ENCODE measurements at places on chromosomes 5 and 9.
A peak's percentile ranks its signal among the peaks of the same experiment; 100 is the strongest.

GRCh38 chr5:122693963-122694362 lies 80.9 kb upstream of the SNX2 start:
- DNase-seq = no peak

DNA sequence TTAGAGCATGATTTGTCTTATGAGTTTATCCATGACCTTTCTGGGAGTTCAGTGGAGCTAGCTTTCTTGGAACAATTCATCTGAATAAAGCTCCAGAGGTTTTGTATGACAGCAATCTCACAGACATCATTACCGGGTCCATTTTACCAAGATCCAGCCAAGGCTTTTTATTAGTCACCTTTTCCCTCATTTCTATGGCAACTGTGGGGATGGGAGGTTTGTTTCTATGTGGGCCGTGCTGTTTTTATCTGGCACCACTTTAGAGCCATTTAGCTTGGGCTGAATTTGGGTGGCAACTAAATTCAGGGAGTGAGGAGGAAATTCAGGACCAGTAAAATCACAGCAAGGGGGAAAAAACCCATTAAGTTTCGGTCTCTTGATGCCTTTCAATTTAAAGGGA lies 245.7 kb downstream of the NSG2 start:
- no peak for DNase-seq

DNA sequence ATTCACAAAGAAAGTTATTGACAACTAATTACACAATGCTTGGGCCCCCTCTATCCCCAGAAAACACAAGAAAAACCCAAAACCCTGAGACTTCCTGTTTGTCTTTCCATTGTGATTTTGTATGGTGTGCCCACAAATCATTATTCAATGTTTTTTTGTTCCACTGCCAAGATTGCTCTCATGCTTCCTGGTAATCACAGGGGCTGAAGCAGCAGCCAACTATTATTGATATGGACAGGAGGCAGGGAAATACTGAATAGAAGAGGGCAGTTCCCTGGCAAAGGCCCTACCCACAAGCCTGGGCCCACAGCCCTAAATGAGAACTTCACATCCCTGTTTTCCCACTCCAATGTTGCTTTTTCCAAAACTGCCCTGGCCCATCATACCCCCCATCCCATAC lies 21.5 kb upstream of the RFK start:
- DNase-seq = no peak

DNA sequence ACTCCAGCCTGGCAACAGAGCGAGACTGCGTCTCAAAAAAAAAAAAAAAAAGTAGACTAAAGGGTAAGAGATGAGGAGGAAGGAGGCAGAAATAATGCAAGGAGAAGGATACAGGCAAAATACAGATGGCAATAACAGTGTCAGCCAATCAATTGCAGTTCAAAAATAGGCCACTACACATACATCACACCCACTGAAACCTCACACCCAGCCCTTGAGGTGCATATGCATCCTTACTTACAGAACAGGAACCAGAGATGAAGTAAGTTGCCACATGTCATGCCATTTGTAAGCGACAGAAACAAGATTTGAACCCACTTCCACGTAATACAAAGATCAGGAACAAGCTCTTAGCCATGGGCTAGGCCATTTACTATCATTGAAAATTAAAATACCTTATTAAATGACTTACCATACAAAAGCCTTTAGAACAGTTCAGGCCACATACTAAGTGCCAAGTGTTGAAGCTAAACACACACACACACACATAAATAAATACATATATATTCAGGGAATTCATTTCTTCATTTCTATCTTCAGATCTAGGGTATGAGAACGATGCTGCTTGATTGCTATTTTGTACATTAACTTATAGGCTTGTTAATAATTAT lies 98.4 kb downstream of the FNBP1 start:
- DNase-seq = peak; percentile 63

DNA sequence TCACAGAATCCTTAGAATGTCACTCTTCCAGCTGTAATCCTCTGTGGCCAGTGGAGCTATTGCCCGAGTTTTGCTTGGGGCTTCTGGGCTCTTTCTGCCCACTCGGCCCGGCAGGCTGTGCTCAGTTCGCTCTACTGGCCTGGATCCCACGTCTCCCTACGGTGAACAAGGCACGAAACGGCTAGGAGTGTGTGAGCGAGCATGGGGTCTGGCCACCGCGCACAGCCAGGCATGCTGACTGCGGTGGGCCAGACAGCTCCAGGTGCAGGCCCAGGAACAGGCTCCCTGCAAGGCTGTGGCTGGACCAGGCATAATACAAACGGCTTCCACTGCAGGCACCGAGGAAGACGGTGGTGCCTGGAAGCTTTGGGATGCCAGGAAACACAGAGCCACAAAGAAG lies 2035.5 kb upstream of the ACO1 start:
- no peak for DNase-seq

DNA sequence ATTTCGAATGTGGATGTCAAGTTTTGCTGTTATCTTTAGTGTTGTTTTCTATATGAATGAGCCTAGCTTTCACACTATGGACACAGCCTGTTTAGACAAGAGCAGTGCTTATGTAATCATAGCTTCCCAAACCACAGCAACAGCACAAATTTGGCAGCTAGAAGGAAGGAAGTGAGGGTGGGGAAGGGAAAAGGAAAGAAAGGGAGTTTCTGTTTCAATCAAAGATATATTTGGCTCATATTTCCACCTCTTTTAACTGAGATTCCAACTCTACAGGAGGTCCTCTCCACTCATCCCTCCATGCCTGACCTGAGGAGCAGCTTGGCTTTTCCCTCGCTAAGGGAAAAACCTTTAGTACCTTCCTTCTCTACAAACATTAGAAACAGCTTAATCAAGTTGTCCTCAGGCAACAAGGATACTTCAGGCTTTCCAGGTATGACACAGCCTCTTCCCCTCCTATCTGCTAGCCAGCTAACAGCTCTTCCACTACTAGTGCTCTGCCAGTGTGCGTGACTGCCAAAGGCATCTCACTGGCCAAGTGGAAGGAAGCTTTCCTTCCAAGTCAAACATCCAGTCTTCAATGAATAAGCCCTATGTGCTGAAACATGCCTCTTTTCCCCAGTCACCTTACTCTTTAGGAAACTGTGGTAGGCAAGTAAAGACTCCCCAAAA lies 268.6 kb upstream of the PTGER4 start:
- DNase-seq = no peak

GRCh38 chr9:76677481-76678055 lies 86.7 kb upstream of the PCA3 start:
- DNase-seq = no peak

DNA sequence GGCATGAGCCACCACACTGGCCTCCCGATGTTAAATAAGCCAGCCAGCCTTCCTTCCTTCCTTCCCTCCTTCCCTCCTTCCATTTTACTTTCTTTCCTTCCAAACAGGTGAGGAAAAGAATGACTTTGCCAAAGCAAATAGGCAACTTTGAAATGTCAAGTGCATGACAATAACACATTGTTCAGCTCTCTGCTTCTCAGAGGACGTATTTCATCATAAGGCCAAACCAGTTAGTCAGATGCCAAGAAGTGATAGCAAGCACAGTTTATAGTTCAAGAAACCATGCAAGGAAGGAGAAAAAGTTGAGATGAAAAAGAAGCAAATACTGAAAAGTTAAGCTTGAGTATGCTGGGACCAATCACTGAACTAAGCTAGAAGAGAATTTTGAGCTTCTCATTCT lies 29.5 kb downstream of the POU4F3 start:
- DNase-seq = no peak

GRCh38 chr5:26649000-26649399 lies 389.4 kb downstream of the CDH9 start:
- no peak for DNase-seq

- DNase-seq = no peak
Measured at GRCh38 chr5:41794471-41794870, 75.8 kb downstream of the OXCT1 start.

DNA sequence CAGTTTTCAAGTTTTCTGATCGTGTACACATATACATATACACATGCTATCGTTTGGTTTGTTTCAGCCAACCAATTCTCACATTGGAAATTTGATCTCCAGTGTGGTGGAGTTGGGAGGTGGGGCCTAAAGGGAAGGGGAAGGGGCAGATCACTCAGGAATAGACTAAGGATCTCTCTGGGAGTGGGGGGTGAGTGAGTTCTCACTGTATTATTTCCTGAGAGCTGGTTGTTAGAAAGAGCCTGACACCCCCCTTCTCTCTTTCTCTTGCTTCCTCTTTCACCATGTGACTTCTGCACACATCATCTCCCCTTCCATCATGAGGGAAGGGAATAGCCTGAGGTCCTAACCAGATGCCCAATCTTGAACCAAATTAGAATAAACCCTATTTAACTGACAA lies 551.7 kb downstream of the MAT2B start:
- no peak for DNase-seq

DNA sequence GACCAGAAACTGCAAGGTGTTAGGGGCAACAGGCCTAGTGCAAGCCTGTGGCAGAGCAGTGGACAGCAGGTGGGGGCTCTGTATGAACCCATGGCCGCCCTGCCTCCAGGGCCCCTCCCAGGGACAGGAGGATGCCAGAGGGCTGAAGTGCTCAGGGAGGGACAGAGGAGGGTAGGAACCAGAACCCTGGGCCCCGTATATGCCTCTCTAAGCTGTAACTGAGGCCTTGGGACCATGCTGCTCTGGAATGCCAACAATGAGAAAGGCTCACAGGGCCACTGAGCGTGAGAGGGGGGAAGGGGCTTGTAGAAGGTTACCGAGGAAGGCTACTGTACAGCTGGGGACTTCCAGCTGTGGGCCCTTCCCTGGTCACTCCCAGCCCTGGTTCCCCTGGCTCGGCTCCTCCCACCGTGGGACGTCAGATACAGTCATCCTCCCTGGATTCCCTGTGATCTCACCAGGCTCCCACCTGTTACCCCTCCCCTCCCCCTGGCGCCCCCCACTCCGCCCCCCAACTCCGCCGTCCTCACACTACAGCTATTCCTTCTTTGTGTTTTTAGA lies 21.1 kb downstream of the AQP7 start:
- DNase-seq = no peak

DNA sequence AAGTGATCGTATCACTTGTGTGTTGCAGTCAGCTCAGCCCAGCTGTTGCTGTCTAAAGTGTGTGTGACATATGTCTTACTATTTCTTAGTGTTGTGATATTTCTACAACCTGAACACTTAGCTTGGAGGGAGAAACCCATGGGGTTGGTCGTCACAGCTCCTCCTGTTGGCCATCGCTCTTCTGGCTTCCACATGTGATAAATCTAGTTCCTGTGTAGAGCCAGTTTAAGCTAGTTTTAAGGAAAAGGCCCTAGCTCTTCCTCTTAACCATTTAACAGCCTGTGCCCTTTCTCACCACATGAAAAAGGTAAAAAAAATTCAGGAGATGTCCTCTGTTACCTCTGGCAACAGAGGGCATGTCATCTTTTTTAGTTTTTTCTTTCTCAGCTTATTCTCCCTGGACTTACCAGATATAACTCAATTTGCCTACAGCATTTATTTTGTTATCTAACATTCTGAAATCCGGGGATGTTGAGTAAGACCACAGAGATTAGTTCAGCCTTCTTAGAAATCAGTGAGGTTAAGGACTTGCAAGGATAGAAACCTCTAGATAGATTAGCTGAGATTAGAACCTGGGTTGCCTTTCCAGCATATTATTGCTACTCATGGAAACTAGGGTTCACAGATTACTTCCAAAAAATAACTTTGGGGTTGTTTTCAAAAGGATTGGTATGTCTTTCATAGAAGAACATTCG lies 100.4 kb downstream of the GAPVD1 start:
- DNase-seq = no peak

DNA sequence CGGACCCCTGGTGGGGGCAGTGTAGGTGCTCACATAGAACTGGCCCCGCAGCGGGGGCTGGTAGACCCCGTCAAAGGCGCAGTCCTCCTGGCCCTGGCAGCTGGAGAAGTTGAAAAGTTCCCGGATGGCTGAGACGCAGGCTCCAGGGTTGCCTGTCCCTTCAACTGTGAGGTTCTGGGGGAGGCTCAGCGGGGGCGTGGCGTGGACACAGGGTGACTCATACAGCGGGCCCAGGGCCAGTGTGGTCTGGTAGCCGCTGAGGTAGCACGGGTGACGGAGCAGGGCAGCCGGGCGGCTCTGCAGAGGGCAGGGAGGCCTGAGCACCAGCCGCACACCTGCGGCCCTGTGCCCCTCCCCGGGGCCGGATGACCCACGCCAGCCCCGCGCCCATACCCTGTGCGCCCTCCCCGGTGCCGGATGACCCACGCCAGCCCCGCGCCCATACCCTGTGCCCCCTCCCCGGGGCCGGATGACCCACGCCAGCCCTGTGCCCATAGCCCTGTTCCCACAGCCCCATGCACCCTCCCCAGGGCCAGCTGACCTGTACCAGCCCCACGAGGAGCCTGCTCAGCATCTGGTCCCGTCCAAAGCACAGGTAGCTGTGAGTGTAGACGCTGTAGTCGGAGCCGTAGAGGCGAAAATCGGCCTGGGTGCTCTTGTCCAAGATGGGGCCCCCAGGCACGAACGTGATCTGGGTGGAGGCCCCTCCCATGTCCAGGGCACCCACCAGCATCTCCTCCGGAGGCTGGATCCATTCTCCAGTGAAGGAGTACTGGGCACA lies 5.0 kb downstream of the ENTPD8 start:
- no peak for DNase-seq

GRCh38 chr9:61673247-61673646 lies 483.4 kb downstream of the SPATA31A7 start:
- no peak for DNase-seq

DNA sequence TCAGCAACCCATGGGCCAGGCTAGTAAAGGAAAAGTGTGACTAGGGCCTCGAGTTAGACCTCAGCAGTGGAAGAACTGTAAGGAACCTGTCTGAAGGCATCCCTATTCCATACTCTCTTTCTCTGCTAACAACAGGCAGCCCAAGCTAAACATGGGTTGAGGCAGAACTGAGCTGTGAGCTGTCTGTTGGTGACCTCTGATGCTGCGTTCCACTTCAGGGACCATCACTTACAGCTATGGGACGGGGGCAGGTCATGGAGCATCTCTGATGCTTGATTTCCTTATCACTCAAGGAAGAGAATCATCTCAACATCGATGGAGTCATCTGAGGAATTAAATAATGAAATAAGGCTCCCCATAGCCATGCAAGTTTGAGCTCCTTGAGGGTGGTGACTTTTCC lies 174.8 kb downstream of the ACTL7B start:
- no peak for DNase-seq

DNA sequence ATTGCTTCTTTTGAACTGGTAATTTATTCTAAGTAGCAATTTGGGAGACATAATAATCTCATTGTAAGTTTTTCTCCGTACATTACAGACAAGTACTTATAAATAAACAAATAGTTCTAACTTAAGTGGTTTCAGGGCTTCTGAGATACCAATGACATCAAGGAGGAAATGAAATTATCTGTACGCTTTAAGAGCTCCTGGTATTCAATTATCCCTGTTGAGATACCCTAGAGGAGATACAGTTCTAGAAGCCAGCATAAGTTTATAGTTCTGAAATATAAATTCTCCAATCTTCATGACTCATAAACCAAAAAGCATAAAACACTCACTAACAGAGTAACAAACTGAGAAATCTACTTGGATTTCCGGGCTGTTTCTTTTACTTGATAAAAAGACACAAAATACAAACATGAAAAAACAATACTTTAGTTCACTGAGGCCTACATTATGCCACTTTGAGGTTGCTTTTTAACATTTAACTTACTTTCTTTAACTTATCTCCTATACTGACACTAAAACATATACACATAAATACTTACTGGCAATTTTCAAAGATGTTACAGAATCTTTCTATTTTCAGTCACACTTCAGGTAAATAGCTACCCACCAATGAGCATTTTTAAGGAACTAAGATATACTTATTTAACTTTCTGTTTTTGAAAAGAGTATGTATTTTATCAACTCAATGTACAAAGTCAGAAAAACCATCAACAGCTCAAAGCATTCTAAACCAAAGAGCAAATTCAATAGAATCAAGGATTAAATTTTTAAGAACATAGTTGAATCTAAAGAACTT lies 7.5 kb downstream of the DCTN4 start:
- no peak for DNase-seq

GRCh38 chr9:110583237-110583636 lies 3.7 kb upstream of the SVEP1 start:
- DNase-seq = no peak
